ENCODE measurements at places on chromosomes 12 and 14.
A peak's percentile ranks its signal among the peaks of the same experiment; 100 is the strongest.

GRCh38 chr12:127479256-127479655, 787.7 kb upstream of the TMEM132C start:
- peak; percentile 5 for DNase-seq

DNA sequence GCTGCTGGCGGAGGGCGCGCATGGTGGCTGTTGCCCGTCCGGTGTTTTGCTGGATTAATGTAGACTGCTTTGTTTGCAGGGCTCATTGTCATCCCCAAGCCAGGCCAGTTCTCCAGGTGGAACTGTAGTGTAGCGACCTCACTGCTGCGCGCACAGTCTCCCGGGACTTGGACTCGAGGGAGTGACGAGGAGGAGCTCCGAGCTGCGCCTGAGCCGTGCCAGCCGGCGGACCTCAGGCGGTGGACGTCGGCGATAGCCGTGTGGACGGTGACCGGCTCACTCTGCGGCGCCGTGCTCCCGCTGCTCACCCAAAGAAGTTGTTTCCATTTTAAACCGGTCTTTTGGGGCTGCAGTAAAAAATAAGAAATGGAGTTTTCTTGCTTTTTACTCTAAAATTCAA, 82.2 kb downstream of the MOK start:
- DNase-seq = no peak

- DNase-seq = no peak
Observed at GRCh38 chr12:34395056-34396005, 373.0 kb downstream of the ALG10 start.

GRCh38 chr12:9331218-9331626, 123.0 kb upstream of the PZP start:
- DNase-seq = peak; percentile 60

DNA sequence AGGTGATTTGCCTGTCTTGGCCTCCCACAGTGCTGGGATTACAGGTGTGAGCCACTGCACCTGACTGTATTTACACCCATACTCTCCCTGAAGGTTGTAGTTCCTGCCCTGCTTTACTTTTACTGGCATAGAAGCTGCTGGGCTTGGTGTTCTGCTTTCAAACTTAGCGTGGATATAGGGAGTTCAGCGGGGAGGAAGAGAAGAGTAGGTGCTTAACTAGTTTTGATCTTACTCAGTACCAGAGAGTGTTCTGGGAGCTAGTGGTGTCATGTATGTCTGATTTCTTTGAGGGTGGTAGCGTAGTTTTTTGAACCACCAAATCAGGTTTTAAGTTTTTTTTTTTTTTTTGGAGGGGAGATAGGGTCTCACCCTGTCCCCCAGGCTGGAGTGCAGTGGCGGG, 13.8 kb downstream of the RCOR1 start:
- DNase-seq = no peak

- no peak for DNase-seq
Observed at GRCh38 chr14:103078860-103079587, 5.0 kb upstream of the LBHD2 start.

DNA sequence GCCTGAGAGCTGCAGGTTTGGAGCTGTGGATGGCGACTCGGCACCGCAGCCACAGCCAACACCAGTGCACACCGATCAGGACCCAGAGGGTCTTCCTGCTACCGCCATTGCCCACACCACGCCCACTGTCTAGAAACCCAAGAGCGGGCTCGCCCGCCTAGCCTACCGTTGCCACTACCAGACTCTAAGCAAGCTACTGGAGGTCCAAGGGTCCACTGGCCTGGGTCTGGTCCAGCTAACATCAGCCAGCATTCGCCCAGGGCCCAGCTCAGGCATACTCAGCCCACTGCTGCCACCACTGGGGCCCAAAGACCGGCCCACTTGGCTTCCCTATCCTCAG, 30.5 kb upstream of the MON2 start:
- no peak for DNase-seq

DNA sequence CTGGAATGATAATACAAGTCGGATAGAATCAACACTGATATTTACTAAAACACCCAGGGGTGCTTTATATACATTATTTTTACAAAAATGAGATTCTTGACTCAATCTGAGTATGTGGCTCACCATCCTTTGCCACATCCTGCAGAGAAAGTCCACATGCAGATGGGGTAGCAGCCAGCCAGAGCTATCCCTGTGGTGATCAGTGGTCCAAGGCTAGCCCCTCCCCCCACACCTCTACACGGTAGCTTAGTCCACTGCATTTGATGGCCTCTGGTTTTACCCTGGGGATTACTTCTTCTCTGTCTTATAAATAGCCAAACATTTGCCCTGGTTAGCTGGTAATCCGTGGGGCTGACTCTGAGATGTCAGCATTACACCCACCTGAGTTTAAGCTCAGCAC, 28.1 kb upstream of the TTC7B start:
- DNase-seq = no peak

GRCh38 chr12:80143537-80143936, 44.2 kb downstream of the OTOGL start:
- no peak for DNase-seq

DNA sequence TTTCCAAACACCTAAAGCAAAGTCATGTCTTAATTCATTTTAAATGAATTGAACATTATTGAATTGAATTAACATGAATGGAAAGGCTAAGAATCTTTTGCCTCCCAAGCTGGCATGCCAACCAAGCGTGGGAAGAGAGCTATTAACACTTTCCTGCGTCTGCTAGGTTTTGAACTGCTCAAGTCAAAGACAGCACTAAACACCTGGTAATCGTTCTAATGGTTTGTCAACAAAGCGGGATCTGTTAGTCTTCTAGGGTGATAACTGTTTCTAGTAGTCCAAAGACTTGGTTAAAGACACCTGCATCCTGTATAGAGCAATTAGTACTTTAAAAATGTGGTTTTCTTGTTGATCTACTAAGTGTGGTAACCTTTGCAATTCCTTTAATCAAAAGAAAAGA, 164.2 kb upstream of the HMGA2 start:
- DNase-seq = no peak

DNA sequence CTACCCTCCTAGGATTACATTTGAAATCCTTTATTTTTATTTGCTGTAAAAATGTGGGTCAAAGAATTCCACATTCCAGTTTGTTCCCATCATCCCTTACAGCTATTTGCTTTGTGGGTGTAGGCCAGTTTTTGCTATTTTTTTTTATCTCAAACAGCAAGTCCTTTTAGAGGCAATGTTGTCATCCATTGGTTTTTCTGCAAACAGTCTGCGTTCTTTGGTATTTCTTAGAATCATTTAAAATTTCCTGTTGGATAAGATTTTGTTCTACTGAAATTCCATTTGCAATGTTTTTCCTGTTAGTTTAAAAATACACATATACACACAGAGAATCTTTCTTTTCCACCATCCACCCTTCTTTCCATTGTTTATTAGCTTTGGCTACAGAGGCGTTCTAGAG, 53.3 kb upstream of the STK38L start:
- peak; percentile 52 for DNase-seq

DNA sequence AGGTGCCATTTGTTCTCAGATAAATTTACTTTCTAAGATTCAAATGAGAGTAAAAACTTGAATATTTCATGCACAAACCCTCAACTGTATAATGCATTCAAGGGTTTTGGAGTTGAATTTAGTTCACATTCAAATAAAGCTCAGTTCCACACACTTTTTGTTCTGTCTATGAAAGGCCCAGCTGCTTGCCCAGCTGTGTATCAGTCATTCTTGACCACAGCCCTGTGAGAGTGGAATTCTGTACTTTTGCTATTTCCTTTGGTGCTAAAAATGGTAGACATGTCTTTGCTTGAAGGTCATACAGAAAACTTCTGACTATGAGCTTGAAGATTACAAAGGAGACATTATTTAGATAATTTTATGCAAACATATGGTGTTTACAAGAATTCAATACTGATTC, 110.4 kb downstream of the KCNC2 start:
- DNase-seq = no peak

- no peak for DNase-seq
Observed at GRCh38 chr12:38411426-38411825, 94.9 kb downstream of the ALG10B start.

DNA sequence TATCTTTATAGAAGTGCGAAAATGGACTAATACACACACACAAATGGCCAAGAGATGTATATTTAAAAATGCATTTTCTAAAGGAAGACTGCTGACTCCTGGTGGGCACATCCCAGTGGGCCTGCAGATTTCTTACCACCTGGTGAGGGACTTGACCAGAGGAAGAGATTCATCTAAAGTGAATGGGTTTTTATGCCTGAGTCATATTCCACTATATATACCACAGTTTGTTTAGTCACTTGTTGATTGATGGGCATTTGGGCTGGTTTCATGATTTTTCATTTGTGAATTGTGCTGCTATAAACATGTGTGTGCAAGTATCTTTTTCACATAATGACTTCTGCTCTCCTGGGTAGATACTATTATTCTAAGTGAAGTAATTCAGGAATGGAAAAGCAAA, 277.3 kb downstream of the SLC16A7 start:
- DNase-seq = peak; percentile 1

DNA sequence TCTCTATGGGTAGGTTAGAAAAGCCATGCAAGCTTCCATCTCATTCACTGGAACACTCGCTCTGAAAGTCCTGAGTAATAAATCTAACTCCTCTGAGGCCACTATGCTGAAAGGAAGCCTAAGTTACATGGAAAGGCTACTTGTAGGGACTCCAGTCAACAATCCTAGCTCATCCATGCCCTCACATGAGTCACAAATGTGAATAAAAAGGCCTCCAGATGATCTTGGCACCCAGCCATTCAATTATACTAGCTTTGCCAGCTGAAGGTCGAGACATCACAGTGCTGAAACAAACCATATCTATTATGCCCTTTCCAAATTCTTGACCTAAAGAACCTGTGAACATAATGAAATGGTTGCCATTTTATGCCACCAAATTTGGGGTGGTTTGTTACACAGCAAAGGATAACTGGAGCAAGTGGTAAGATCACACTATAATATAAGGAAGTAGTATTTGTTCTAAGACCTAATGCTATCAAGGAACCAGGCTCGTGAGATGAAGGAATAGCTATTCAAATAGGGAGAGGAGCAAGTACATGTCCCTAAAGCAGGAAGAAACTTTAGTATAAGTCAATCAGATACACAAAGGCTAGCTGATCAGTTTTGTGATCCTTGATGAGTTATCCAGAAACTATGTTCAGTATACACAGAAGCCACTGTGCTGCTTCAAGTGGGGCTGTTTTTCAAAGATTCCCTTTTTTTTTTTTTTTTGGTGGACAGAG, 142.1 kb downstream of the MED13L start:
- peak; percentile 88 for DNase-seq

DNA sequence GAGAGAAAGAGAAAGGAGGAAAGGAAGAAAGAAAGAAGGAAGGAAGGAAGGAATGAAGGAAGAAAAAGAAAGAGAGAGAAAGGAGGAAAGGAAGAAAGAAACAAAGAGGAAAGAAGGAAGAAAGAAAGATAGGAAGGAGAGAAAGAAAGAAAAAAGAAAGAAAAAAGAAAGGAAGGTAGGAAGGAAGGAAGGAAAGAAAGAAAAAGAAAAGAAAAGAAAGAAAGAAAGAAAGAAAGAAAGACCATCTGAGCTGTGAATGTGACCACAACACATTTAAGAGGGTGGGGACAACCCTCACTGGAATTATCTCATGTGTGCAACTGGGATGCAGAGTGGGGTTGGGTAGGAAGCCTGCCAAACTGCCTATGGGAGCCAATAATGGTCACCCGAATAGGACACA, 36.0 kb upstream of the BATF start:
- no peak for DNase-seq

DNA sequence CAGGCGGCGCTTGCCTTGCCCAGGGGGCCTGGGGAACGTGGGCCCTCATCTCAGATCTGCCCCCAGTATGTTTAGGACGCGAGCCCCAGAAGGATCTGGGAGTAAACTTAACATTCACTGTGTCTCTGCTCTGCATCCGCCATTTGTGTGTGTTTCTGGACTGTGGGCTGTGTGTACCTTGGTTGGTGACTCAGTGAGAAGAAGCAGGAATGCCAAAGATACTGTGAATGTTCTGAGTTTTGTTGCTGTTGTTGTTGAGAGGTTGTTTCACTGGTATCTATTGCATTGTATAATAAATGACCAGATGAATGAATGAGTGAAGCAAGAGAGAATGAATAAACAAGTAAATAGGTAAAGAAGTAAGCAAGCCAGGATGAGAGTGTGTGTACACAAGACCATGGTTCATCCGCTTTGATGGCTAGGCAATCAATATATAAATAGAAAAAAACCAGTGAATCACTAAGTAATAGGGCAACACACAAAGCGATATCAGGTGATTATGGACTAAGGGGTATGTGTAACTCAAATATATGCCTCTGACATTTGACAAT, 20.5 kb downstream of the MEG3 start:
- DNase-seq = peak; percentile 25

- DNase-seq = no peak
Observed at GRCh38 chr12:72622556-72622955, 350.4 kb downstream of the TRHDE start.

DNA sequence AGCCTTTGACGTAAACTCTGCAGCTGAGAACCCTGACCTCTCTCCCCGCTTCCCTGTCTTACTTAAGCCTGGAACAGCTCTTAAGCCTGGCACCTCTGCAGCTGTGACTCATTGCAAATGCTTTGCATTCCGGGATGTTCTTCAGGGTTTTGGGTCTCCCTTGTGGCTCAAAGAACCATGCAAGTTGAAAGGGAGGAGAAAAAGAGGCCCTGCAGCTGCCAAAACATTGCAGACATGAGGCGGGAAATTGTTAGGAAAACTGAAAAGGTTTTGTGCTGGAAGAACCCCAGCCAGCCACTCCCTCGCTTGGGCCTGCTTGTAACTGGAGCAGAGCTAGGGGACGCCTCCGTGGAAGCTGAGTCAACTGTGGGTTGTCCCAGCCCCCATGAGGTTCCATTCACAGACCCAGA, 60.2 kb upstream of the FERMT2 start:
- DNase-seq = peak; percentile 99

GRCh38 chr12:110750784-110751461, 8.2 kb upstream of the PPP1CC start:
- DNase-seq = peak; percentile 73

DNA sequence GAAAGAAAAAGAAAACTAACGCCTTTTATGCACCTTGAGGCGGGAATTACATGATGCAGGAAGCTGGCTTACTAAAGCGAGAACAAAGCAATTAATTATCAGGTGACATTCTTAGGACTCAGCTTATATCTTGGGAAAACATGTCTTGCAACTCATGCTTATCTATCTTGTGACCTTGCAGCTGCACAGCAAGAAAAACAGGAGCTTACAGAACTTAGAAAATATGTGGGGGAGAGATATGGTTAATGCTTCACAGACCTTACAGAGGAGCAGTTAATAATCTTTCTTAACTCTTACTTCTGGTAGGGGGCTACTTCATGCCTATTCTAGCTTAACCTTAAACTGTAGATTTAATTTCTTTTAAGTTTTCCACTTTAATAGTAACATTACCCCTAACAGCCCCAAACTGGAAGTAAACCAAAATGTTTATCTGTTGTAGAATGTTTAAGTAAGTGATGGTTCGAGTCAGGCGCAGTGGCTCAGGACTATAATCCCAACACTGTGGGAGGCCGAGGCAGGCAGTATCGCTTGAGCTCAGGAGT, 13.2 kb upstream of the OR11G2 start:
- no peak for DNase-seq

- peak; percentile 53 for DNase-seq
Observed at GRCh38 chr12:116065606-116066005, 211.9 kb downstream of the MED13L start.

- no peak for DNase-seq
Observed at GRCh38 chr14:103984196-103984595, 41.9 kb upstream of the RD3L start.
